Motor neuron (in vitro differentiated cells): ENCODE measurements at places on chromosomes 13 and 19.

GRCh38 chr19:49331616-49332055 is 3.6 kb upstream of the CD37 start:
- peak; percentile 58 for ATAC-seq

DNA sequence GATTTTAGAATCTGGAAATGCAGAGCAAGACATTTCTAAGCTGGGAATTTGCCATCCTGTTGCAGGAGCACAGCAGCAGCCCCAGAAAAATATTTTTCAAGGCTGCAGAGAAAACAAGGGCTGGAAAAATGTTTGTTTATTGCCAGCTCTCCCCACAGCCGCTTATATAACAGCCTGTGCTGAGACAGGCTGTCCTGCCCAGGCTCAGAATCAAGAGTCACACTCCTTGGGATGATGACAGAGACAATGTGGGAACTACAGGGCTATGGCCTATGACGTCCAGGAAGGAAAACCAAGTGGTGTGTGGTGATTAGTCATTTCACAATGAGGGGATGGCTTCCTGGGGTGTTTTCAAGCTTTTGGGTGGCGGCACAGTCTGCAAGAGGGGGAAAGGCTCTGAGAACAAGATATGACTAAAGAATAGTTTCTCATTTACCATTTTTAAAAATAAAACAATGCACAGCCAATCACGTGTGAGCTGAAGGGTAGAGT is 136.3 kb upstream of the SERP2 start:
- ATAC-seq, result peak; percentile 53

DNA sequence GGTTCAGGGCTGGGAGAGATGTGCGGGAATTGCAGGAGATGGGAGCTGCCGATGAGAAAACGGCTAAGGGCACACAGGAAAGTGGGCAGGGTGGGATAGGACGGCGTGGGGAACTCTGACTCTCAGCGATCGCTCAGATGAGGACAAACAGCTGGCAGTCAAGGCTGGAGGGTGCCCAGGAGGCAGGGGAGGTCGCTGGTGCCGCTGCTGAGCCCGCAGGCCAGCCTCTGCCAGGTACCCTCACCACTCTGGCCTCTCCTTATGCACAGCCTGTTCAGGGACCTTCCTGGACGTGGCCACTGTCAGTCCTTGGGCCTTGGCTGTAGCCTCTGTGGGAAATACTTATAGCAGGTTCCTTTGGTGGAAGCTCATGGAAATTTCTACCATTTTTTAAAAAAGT is 308.6 kb downstream of the TEX29 start:
- ATAC-seq, result no peak

DNA sequence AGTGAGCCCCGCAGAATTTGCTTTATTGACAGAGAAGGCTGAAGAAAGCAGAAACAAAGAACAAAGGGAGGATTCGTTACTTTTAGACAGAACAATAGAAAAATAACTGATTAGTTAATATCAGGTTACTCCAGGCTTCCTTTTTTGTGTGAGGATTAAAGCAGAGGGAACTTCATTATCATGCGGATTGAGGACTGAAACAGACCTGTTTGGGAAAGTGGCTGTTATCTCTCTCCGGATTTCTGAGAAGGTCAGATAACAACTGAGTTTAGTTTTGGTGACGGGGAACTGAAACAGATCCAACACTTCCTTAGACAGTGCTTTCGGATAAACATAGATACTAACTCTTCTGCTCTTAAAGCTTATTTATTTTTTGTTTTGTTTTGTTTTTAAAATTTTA is 246.4 kb upstream of the ZNF507 start:
- no peak for ATAC-seq

DNA sequence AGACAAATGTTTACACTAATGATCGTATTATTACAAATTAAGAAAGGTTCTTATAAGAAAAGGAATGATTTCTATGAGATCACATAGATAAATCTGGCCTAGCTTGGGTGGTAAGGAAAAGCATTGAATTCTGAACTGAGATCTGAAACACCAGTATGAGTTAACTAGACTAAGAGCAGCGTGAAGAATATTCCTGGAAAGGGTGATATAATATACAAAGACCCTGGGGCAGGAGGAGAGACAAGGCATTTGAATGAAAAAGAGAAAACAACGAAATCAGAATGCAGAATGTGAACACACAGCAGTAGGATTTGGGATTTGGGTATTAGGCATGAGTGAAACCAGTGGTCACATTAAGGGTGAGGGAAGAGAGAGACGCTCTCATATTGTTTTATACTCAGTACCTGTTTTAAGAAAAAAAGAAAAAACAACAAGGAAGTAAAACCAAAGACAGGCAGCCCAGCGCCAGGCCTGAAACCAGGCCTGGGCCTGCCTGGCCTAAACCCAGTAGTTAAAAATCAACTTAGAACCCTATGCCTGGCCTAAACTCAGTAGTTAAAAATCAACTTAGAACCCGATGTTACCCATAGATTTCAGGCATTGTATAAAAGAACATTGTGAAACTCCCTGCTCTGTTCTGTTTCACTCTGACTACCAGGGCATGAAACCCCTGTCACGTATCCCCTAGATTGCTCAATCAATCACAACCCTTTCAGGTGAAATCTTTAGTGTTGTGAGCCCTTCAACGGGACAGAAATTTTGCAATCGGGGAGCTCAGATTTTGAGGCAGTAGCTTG is 287.1 kb downstream of the ITGBL1 start:
- no peak for ATAC-seq

DNA sequence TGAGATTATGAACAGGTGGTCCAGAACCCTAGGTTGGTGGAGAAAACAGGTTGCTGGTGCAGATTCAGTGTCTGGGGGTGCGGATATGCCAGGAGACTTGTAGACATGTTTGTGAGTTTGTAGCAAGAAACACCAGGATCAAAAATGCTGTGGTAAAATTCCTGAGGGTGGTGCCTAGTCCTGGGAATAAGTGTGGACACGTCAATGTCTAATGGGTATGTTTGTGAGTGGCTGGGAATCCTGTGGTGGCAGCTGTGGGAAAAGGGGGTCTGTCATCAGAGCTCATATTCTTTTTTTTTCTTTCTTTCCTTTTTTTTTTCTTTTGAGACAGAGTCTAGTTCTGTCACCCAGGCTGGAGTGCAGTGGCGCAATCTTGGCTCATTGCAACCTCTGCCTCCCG is 7.2 kb downstream of the ZNF708 start:
- no peak for ATAC-seq
